ENCODE measurements at places on chromosomes 13 and 19. TPM values are rescaled to one million over a fixed set of nuclear protein-coding genes. Genes with fewer than 3 reads are reported as not detected.

- DNase-seq, result no peak
These were observed 43.1 kb downstream of the CEBPG start for GRCh38 chr19:33416307-33417215.

- DNase-seq, result no peak
These were observed 609 bp downstream of the EPS15L1 start for GRCh38 chr19:16470911-16471811.

- DNase-seq, result no peak
These were observed 10.8 kb downstream of the POU4F1 start for GRCh38 chr13:78592584-78592983.

GRCh38 chr13:103324641-103325040, 258.4 kb upstream of the SLC10A2 start:
- no peak for DNase-seq

DNA sequence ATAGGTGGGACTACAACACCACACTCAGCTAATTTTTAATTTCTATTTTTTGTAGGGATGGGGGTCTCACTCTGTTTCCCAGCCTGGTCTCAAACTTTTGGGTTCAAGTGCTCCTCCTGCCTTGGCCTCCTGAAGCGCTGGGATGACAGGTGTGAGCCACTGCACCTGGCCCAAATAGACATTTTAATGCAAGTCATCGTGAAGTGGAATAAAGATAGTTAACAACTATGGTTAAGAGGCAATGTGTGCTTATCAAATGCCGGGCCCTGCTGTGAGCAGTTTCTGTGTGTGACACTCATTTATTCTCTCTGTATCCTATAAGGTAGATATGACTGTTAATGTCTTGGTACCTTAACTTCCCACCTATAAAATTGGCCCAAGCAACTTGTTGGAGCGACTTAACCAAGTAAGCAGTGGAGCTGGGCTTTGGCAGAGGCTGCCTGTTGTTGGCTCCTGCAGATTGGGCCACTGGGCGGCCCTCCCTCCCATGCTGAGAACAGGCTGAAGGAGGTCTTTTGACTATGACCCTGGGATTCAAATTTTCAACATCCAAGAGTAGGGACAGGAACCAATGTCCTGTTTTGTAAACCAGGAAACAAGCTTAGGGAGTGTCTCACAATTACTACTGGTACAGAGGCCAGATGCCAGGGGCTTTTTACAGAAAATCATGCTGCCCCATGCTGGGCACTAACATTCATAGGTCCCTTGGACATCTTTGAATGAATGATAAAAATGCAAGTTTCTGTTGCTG, 450.7 kb downstream of the TSHZ3 start:
- no peak for DNase-seq

DNA sequence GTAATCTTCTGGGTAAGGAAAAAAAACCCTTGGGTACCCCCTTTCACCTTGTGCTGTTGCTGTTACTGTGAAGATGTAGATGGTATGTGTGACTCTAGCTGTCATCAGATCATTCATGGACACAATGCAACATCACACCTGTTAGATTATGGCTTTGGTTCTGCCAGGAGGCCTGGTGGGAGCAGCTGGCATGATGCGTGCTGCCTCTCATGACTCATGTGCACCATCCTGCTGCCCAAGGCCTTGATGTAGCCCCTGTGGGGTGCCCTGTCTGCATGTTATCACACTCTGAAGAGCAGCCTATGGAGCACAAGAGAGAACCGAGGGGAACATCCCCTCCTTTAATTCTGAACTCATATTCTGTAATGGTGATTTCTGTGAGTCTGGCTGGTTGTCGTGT, 57.7 kb upstream of the TEX29 start:
- DNase-seq, result no peak

DNA sequence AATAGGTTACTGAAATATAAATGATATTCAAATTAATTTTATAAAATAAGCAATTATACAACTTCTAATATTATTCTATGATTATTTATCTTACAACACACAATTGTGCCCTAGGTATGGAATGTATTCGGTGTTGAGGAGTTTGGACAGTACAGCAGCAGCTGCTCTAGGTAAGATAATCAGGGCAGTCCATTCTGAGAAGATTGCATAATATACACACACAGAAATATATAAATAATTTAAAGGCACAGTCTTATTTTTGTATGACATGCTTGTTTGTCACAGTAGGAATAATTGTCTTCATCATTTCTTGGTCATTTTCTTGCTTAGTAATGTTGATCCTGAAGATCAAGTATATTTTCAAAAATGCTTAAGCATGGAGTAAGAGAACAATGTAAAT, 849.4 kb upstream of the MIR17HG start:
- DNase-seq, result no peak

GRCh38 chr19:36041831-36042230, 9.2 kb upstream of the CLIP3 start:
- DNase-seq, result peak; percentile 59

GRCh38 chr19:28288572-28289264, 924.2 kb downstream of the UQCRFS1 start:
- no peak for DNase-seq

GRCh38 chr13:77219401-77219800, 107.5 kb downstream of the MYCBP2 start:
- DNase-seq, result no peak

- no peak for DNase-seq
These were observed 2.0 kb downstream of the RPL36 start for GRCh38 chr19:5691822-5692722.

DNA sequence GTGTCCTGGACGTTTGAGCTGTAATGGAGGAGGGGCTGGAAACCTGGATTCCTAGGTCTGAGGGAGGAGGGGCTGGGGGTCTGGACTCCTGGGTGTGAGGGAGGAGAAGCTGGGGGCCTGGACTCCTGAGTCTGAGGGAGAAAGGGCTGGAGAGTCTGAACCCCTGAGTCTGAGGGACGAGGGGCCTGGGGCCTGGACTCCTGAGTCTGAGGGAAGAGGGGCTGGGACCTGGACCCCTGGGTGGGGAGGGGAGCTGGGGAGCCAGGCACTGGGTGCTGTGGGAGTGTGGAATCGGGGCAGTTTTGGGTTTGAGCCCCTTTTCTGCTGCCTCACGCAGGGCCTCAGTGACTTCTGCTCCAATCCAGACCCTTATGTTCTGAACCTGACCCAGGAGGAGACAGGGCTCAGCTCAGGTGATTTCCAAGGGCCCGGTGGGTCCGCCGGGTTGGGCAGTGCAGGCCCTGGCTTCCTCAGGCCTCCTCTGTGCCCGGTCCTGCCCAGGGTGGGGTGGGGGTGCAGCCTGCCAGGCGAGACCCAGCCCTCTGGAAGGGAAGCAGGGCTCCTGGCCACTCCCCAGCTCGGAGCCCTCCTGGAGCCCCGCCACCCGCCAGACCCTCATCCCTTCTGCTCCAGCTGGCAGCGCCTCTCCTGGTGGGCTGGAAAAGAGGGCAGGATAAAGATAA, 14.4 kb downstream of the TTYH1 start:
- no peak for DNase-seq

- DNase-seq, result no peak
These were observed 11.8 kb upstream of the SELENOW start for GRCh38 chr19:47766670-47767069.

DNA sequence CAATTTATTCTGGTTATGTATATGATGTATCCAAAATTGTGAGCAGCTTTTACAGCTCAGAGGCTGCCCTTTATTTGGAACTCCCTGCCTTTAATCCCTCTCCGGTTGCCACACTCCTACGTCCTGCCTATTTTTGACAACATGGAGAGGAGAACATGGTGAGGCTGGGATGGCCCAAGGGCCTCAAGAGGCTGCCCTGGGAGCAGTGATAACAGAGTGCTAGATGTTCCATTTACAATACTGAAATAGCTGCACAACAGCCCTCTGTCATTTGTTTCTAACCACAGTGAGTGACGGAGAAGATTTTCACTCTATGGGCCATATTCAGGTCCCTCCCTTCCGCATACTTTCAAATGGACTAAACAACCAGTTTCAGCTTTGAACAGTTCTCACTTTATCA, 33.4 kb downstream of the STARD13 start:
- no peak for DNase-seq

GRCh38 chr13:48072304-48072703, 22.6 kb downstream of the MED4 start:
- no peak for DNase-seq

DNA sequence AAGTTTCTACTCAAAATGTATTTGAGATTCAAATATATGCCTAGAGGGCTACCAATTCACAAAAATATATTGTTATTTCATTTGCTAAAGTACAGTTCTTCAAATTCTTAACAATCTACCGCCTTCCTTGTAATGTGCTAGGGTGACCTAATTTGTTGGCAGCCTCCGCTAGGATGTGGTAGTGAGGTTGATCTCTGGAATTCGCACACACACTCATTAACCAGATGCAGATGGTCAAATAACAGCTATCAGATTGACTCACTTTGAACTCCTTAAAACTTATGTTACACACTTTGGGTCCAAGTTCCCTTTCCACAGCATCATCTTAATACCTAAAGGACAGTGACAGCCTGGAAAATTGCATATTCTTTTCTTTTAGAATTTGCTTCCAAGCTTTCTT, 367.3 kb downstream of the DCT start:
- peak; percentile 89 for DNase-seq

The BRME1 gene
- polyA plus RNA-seq, result 0.12 TPM

The LGALS7B gene
- not detected for polyA plus RNA-seq

The CGB2 gene
- not detected for polyA plus RNA-seq

The PRTN3 gene
- not detected for polyA plus RNA-seq

The IRF3 gene
- polyA plus RNA-seq, result 33.5 TPM

The MYBPC2 gene
- polyA plus RNA-seq, result not detected

The ZNF730 gene
- 0.37 TPM for polyA plus RNA-seq

The ANKRD10 gene
- 85.8 TPM for polyA plus RNA-seq

All from AG04450 (cell line).